ENCODE measurements at places on chromosomes 3 and 15.

DNA sequence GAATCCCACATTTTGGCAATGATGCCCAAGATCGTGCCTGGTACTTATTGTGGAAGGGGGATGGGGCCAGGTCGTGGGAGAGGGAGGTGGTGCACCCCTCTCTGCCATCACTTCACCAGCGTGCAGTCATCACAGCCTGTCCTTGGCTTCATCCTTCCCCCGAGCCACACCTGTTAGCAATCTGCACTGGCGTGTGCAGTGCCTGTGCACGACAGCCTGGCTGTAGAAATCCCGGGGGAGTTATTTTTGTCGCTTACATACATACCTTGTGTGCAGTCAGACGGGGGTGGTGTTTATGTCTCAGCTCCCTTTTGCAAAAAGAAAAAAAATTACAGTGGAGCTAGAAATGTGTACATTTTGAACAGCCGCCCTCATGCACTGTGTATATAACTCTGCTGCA lies 216.0 kb downstream of the TLE3 start:
- no peak for DNase-seq

DNA sequence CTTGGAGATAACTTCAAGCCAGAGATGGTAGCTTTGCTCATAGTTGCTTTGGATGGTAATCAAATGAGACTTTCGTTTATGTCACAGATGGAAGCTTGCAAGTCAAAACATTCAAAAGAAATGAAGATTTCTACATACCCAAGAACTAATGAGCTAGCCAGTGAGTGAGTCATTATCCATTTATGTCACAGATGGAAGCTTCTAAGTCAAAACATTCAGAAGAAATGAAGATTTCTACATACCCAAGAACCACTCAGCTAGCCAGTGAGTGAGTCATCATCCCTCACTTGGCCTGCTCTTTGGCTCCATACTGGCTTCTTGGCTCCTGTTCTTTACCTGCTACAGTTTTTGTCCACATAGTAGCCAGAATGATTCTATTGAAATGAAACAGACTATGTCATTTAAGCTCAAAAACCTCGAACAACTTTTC lies 559.8 kb upstream of the CBLB start:
- DNase-seq: no peak

GRCh38 chr3:74520895-74521294 lies 93.6 kb downstream of the CNTN3 start:
- DNase-seq: no peak

DNA sequence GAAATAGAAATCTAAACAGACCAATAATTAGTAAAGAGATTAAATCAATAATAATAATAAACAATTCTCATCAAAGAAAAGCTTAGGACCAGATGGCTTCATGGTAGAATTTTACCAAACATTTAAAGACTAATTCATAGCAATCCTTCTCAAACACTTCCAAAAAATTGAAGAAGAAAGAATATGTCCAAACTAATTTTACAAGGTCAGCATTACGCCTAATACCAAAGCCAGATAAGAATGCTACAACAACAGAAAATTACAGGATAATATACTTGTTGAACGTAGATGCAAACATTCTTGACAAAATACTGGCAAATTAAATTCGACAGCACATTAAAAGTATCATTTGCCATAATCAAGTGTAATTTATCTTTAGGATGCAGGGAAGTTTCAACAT lies 36.1 kb upstream of the CADM2 start:
- DNase-seq: no peak

DNA sequence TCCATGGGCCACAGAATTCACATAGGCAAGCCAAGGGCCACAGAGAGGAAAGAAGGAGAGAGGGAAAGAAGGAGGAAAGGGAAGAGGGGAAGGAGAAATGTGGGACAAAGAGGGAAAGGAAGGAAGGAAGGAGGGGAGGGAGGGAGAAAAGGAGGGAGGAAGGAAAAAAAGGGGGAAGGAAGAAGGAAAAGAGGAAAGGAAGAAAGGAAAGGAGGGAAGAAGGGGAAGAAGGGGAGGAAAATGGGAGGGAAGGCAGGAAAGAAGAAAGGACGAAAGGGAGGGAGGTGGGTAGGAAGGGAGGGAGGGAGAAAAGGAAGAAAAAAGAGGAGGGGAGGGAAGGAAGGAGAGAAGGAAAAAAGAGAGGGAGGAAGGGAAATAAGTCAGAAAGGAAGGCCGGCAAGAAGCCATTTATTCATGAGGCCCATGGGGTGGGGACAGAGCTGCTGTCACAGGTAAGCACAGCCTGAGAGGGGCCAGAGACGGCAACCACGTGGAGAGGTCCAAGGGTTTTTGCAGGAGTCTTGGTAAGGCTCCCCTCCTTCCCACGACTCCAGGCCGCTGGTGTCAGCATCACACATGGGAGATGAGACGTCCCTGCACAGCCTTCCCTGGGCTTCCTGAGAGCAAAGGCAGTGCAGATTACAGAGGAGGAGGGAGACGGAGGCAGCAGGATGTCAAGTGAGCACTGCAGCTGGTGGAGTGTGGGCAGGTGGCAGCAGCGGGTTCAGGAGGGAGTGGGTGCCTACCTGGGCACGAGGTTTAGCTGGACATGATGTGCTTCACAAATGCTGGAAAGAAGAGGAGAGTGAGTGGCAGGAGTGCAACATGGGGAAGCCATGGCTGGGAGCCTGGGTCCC lies 5.5 kb downstream of the MYL3 start:
- DNase-seq: no peak

- DNase-seq: no peak
Observed at GRCh38 chr3:33006571-33007286, 55.3 kb downstream of the CCR4 start.

- DNase-seq: no peak
Observed at GRCh38 chr3:73542136-73542535, 82.6 kb downstream of the PDZRN3 start.

DNA sequence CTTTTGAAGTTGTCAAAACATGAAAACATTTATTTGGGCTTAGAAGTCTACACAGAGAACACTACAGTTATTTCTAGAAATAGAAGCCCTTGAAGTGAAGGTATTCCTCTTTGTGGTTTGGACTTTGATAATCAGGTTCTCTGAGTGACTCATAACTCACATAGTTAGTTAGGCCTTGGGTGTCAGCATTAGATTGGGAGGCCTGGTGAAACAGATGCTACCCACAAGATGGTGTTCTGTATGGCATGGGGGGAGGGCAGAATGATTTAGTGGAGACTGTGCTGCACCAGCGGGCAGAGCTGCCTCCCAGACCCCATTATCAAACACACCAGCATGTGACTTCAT lies 108.9 kb upstream of the ETV5 start:
- no peak for DNase-seq

GRCh38 chr15:91521996-91522395 lies 331.5 kb upstream of the SLCO3A1 start:
- no peak for DNase-seq

DNA sequence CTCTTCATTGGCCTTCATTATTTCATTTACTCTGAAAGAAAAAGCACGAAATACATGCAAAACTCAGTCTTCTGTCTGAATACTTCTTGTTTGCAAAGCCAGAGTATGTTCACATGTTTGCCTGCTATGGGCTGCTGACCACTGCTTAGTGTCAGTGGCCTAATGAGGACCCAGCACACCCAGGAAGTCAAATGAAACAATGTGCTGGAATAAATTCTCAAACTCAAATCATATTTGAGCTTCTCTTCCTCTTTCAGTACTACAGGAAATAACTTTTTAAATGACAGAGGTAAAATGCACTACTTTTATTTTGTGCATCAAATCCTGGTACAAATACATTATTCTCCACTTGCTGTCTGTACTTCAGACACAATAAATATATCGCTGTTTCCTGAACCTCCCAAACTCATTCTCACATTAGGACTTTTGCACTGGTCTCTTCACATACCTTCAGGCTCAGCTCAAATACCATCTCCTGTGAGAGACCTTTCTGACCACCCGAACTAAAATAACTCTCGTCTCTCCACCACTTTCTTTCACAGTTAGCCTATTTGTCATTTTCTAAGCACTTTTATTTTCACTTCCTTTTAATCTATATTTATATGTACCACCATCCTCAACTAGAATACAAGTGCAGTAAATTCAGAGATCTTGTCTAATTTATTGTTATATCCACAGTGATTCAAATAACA lies 176.8 kb downstream of the TUSC7 start:
- no peak for DNase-seq

DNA sequence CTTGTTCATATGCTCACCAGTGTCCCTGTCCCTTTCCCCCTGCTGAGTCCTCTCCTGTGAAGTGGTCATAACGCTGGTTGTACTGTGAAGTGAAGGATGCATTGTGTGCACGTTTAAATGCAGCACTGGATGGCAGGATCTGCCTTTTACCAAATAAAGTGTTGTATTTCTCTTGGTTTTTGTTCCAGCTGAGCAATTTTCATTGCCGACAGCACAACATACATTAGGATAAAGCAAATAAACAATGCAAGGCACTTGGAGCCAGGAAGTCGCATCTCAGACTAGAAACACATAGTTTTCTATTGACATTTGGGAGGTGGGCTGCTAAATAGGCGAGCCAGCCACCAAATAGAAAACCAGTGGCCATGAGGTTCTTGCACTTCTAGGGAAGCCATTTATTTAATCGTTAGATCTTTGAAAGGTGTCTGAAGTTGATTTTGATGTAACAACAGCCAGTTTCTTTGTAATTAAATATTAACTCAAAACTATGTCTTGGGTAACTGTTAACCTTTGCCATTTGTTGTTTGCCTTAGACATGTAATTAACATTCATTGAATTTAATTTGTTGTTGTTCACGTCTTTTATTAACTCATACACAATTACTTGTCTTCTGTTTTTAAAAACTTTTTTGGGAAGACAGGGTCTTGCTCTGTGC lies 185.3 kb downstream of the FNDC3B start:
- DNase-seq: no peak

GRCh38 chr3:70546679-70547078 lies 234.2 kb upstream of the MDFIC2 start:
- no peak for DNase-seq

DNA sequence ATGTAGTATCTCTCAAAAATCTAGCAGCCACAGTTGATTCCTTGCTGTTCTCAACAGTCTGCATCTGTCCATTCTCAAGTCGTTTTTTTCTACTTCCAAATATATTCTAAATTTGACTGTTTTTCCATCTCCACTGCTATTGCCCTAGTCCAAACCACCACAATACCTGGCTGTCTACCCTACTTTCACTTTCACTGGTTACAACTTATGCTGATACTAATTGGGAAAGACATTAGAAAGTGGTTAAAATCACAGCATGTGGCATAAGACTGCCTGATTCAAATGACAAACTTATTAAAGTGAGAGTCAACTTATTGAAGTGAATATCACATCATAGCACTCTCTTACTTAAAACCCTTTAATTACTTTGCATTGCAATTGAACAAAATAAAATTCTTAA lies 72.6 kb downstream of the CHST2 start:
- DNase-seq: no peak

DNA sequence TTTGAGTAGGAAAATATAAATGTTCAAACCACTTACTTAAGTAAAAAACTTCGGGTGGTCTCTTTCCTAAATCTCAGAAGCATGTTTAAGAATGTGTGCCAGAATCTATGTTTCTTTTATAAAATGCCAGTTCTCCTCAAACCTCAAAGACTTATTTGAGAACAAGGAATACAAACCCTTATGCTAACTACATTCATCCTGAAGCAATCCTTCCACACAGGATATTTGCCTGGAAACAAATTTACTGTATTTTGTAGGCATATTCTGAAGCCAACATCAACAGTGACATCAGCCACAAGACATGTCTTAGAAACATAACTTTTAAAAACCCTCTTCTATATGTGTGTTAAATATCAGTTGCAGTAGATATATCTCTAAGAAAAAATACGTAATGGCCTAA lies 1077.0 kb downstream of the ROBO1 start:
- DNase-seq: no peak

- DNase-seq: peak; percentile 83
Observed at GRCh38 chr15:75454471-75455378, 3.2 kb upstream of the SIN3A start.

DNA sequence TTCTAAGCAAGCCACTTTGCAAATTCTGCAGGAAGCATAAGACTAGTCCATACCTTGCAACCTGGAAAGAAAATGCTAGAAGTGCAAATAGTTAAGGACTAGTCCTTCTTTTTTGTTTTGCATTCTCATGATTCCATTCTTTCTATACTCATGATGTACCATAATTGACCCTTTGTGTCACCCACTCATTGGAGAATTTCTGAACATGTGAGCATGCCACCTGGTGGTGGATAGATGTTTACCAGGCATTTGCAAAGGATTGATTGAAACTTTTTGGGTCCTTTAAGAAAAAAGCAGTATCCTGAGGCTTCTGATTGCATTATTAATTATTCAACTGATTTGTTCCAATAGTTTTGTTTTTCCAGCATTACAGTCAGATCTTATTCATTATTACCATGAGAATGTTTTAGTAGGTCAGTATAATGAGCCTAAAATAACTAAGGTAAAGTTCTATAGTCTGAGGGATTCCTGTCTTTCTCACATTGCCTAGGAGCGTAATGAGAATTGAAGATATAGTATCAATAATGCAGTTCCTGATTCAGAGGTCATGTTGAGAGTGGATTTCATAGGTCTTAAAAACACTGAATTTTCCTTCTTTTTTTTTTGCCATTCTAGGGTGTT lies 20.2 kb upstream of the DIPK2A start:
- peak; percentile 8 for DNase-seq

- DNase-seq: no peak
Observed at GRCh38 chr15:29435811-29436210, 166.2 kb upstream of the NSMCE3 start.

GRCh38 chr3:54527521-54527920 lies 400.3 kb downstream of the LRTM1 start:
- DNase-seq: no peak

DNA sequence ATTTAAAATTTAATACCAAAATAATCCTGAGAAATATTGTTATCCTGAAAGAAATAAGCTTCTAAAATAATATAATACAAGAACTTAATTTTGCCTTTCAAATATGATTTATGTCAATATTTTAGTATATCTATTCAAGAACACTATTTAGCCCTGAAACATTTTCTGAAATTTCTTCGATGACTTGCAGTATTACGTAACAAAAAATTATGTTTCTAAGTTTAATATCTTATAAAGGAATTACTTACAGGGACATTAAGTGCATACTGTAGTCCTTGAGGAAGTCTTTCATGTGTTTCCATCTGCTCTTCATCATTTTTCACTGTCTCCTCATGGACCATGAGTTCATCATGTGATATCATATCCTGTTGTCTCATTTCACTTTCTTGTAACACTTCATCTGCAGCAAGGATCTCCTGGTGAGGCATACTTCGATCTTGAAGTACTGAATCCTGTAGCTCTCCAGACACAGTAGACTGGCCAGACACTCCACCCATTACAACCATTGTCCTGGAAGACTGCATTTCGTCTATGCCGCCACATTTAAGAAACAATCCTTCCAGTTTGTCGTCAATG lies 62.0 kb downstream of the ZNF148 start:
- no peak for DNase-seq

DNA sequence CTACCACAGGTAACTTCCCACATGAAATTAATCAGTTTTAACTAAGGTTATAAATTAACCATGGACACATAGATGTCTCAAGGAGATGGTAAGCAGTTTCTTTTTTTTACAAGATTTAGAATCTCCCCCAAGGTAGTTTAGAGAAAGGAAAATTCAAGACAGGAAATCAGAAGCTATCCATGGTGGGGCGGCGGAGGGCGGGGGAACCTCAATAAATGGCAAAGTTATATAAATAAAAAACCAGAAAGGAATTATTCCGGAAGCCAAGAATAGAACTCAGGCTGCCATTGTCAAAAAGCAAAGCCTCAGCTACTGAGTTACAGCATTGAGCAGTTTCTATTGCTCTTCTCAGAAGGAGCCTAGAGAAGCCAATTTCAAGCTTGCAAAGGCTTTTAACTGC lies 172.1 kb upstream of the SMAD3 start:
- no peak for DNase-seq

Data from activated CD4-positive, alpha-beta T cell treated with anti-CD3 and anti-CD28 coated beads, Interleukin-2, amount 50 U/mL, for 4 hours (primary cell).